ENCODE measurements at places on chromosomes 2 and 18.

- DNase-seq = no peak
Observed at GRCh38 chr2:81462420-81462819, 1157.9 kb upstream of the LRRTM1 start.

GRCh38 chr2:39407516-39408296, 29.4 kb downstream of the MAP4K3 start:
- no peak for DNase-seq

DNA sequence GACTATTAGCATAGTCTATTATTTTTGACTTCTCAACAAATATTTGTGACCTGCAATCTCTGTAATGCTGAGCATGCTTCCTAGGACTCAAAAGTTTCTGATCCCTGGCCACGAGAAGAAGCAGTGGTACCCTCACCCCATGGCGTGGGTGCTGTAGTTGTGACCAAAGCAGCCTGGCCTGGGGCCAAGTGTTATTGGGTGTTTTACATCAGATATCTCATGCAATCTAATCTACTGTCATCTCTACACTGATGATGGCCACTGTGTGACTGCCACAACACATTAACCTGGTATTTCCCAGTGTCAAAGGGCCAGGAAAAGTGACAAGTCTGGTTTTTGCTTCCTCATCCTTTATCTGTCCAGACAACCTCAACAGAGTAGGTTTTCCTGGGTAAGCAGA, 80.8 kb upstream of the WIPF1 start:
- DNase-seq = no peak

DNA sequence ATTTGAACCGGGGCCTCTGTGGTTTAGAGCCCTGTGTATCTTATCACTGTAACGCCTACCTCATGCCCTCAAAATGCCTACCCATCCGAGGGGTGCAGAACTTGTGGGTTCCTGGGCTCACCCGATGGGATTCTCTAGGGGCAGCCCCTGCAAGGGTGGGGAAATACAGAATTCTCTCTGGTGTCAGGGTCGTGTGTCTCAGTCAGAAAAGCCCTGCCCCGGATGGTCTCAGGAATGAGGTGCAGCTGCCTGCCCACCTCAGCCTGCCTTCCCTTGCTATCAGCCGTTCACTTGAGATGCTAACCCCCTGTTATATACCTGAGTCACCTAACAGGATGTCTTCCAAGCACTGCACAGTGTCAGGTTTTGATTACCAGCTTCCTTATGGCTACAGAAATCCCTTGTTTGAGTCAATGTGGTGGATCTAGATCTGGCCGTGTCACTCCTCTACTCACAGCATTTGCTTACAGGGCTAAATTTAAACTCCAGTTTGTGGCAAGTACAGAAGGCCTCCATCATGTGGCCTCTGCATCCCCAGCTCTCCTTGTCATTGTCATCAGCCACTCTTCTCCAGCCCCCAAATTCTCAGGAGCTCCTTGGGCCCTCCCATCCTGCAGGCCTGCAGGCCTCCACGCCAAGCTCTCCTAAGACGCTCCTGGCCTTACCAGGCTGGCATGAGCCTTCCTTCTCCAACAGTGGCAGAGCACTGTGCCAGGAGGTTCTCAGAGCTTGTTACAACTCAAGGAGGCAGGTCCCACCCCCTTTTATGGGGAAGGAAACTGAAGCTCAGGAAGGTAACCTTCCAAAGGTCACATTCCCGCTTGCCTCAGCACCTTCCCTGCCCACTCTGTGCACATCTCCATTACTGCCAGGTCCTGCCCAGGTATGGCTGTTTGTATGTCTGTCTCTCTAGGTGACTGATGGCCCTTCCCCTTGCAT, 14.3 kb upstream of the MAP3K2 start:
- DNase-seq = no peak

Measured in A549 (cell line).